ENCODE measurements at places on chromosomes 1 and 21.

DNA sequence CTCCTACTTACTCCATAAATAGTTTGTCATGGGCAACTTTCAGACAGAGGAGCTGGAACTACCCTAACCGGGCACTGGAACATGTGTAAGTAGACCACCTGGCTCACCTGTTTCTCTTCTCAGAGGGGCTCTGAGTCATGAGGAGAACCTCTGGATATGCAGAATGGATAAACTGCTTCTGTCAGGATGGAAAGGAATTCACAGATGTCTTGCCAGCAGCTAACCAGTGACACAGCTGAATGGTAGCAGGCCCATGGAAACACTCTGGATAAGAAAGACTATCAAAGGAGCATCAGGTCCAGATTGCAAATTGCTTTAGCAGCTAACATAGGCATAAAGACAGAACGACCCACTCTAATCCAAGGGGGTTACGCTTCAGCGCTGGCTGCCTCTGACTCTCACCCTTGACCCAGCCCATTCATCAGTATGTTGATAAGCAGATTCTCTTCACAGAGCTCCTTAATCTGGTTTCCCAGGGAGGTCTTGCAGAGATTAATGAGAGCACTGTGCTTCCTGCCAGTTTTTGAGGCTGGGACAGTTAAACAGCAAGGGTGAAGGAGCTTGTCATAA lies 54.2 kb downstream of the HIVEP3 start:
- DNase-seq, result no peak

DNA sequence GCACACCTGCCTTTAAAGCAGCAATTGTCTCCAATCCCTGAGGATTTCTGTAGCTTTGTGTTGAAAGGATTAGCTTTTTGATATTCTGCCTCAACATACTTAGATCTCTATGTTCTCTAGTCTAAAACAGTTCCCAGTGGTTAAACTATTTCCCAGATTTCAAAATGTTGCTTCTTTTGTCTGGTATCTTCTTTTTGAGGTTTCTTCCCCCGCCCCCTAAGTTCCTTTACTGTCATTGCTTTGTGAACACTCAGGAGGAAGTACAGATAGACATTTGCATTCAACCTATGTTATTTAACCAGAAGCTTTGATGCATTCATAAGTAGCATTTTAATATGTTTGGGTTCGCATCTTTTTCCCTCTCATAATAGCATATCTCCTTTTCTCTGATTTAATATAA lies 33.5 kb downstream of the CYYR1 start:
- DNase-seq, result no peak

GRCh38 chr21:29301691-29302090 lies 3.0 kb downstream of the BACH1 start:
- no peak for DNase-seq

DNA sequence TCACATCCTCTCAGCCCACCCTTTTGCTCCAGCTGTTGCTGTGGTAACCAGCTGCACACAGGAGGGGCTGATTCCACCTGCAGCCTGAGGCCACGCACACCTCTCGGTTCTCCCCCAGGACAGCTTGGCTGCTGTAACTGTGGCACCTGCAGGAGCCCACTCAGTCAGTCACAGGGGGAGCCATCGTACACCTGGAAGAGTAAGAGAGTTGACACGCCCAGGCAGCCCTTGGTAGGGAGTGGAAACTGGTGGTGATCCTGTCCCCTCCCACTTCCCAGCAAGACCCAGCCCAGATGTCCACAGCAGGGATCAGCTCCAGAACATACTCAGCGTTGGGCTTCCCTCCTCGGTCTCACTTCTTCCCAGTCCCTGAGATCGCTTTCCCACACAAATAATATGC lies 32.2 kb upstream of the BACE2 start:
- no peak for DNase-seq

- DNase-seq, result no peak
Observed at GRCh38 chr1:234475167-234475793, 3.7 kb downstream of the TARBP1 start.

- no peak for DNase-seq
Observed at GRCh38 chr21:38042246-38042645, 126.0 kb upstream of the KCNJ6 start.

- peak; percentile 65 for DNase-seq
Observed at GRCh38 chr21:42644223-42645208, 8.9 kb upstream of the PDE9A start.

- no peak for DNase-seq
Observed at GRCh38 chr1:11531314-11531870, 52.4 kb downstream of the DISP3 start.

DNA sequence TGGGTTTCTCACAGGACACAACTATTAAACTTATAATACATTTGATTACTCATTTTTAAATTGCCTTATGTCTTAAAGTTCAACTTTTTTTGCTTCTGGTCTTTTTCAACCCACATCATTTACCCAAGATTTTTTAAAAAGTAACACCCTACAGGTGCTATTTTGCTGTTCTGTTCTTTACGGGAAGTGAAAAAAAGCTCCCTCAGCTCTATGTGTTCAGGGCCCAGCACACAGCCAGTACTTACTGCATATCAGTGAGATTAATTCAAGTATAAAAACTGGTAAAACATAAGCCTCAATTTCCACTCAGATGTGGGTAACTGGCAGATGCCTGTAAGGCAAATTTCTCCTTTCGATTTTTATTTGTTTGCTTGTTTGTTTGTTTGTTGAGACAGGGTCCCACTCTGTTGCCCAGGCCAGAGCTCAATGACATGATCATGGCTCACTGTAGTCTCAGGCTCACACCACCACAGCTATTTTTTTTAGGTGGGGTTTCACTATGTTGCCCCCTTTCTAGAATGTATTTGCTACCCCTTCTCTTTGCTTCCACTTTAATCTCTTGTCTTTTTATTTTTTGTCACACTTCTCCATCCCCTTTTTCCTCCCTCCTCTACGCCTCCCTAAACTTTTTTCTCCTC lies 20.3 kb downstream of the RNASEL start:
- no peak for DNase-seq

GRCh38 chr1:9009438-9010370 lies 16.5 kb downstream of the SLC2A7 start:
- DNase-seq, result peak; percentile 36

GRCh38 chr1:31915438-31915837 lies 22.7 kb downstream of the PTP4A2 start:
- DNase-seq, result no peak

DNA sequence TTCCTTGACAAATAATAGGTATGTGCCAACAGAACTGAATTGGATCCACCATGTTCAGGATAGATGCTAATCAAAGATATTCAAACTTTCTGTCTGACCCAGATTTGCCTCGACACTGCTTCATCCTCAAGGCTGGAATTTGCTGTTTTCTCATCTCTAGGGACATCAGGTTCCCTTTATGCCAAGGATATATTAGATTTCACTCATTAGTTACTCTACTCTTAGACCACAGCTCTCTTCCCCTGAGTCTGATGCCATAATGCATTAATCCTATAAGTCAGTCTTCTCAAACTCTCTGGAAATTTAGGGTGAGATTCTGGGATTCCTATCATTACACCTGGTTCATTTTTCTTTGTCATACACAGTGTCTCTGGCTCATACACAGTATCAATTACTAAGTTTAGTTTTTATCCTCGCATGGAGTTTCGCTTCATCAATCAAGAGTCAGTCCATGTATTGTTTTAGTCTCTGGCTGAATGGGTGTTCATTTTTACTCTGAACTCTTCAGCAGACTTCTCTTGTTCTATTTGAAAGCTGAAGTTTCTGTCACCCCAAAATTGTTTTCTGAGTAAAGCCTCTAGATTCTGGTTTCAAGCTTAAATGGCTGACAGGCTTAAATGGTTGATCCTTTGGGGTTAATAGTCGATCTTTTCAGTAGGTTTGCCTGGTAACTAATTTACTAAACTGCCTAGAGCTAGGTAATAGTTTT lies 9.3 kb upstream of the DCAF6 start:
- DNase-seq, result no peak

DNA sequence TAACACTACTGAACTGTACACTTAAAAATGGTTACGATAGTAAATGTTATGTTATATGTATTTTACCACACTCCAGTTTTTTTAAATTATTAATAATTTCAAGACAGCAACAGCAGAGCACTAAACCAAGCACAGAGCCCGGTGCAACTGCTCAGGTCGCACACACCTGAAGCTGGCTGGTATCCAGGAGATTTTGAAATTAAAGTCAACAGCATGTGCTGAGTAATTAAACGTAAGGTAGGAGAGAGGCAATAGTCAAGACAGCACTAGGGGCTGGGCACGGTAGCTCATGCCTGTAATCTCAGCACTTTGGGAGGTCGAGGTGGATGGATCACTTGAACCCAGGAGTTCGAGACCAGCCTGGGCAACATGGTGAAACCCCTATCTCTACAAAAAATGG lies 35.1 kb upstream of the SLC30A10 start:
- DNase-seq, result no peak

- no peak for DNase-seq
Observed at GRCh38 chr1:206705191-206705590, 20.5 kb downstream of the MAPKAPK2 start.
